ENCODE measurements at places on chromosomes 5 and 9. TPM values are rescaled to one million over a fixed set of nuclear protein-coding genes. Genes with fewer than 3 reads are reported as not detected.

GRCh38 chr5:142192286-142193113 is 83.9 kb downstream of the NDFIP1 start:
- H3K27ac ChIP-seq = no peak overlapping the region
- no peak for DNase-seq
- H3K27me3 ChIP-seq = no peaks in the 10 kb centered on the region
- H3K36me3 ChIP-seq = no peaks in the 10 kb centered on the region
- peaks cover 9% of the 10 kb centered on the region for H3K4me1 ChIP-seq
- H3K4me3 ChIP-seq = no peak overlapping the region

DNA sequence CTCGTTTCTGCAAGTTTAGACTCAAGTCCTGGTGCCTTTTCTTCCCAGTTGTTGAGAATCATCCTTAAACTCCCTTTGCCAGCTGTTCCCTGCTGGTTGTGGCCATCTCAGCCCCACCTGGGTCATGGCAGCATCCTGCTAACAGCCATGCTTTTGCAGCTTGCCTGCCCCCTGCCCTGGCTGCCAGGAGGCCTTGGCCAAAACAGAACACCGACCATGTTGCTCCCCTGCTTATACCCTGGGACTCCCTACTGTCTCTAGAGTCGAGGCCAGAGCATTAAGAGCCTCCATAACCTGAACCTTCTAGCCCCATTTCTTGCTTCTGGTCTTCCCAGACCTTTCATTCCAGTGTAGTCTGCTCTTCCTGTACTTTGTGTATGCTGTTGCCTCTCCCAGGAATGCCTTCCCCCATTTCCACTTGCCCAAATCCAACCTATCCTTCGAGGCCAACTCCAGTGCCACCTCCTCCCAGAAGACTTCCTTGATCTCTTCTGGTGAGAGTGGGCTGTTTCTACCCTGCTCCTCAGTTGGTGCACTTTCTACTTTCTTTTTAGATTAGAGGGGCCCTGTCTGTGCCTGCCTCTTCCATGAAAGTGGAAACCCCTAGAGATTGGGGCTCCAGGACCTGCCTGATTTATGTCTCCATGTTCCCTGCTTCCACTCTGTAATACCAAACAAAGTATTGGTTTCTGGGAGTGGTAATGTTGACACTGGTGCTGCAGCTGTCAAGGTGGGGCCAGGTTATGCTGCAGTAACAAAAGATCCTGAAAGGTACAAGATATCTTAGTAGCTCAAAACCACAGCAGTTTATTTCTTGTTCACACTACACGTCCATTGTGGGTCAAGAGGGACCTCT is 88.2 kb downstream of the AMBP start:
- peaks cover 26% of the 10 kb centered on the region for H3K36me3 ChIP-seq
- DNase-seq = no peak
- H3K27ac ChIP-seq = peak overlapping the region; percentile 16
- no peaks in the 10 kb centered on the region for H3K4me1 ChIP-seq

DNA sequence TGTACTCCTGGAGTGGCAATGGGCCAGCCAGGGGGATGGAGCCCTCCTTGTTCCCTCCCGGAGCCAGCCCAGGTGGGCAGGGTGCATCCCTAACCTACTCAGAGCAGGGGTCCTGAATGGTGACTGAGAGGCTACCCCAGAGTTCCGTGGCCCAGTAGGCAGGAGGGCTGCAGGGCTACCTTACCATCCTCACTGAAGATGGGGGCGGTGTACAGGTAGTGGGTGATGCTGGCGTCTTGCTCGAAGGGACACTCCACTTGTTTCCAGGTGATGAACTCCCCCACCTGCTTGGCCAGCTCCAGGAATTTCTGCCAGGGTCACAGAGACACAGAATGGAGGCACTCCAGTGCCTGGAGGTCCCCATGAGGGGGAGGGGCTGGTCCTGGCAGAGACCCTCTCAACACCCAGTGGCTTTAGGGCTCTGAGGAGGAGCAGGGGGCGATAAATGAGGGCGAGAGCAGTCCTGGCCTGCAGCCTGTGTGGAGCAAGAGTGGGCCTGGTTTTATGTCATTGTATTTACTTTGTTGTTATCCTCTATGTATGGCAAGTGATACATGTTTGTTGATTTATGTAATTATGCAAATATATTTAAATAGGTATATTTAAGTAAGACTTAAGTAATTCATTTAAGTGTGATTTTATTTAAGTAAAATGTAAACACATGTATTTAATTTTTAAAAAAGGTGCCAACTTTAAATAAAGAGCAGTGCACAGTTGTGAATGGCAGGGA is 39.9 kb upstream of the RNF130 start:
- H3K27me3 ChIP-seq = peaks cover 2% of the 10 kb centered on the region
- no peak for DNase-seq
- H3K4me3 ChIP-seq = no peak overlapping the region
- no peaks in the 10 kb centered on the region for H3K4me1 ChIP-seq
- H3K27ac ChIP-seq = no peak overlapping the region

DNA sequence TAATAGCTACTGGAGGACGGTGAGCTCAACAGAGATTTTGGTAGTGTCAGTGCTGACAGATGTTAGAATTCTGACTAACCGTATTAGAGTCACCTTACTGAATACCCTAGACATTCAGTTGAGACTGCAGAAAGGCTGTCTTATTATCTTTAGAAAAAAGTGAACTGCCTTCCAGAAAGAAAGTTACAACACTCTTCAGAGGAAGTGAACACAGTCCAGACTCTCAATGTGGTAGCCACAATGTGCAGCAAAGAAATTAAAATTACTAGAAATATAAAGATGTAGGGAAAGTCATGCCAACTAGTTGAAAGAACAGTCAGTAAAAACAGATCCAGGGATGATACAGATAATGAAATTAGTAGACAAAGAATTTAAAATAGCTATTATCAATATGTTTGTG is 47.1 kb upstream of the COL15A1 start:
- peaks cover 1% of the 10 kb centered on the region for H3K27me3 ChIP-seq
- H3K27ac ChIP-seq = no peak overlapping the region
- DNase-seq = no peak
- H3K4me3 ChIP-seq = no peak overlapping the region
- peaks cover 2% of the 10 kb centered on the region for H3K36me3 ChIP-seq

RANBP17 gene
- total RNA-seq = 60.8 TPM

DNA sequence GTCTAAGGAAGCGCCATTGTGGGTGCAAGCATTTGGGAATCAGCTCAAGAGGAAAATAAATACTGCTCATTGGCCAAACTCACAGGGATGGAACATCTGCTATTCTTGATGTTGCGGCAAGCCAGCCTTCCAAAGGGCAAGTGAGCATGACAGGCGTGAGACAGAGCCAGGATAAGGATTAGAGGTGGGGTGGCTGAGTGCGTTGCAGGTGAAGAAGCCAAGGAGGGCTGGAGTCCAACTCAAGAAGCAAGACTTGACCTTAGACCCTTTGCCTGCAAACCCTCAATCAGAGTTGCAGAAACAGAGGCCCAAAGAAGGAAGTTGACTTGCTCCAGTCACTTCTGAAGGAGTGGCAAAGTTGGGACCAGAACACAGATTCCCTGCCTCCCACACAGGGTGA is 79.4 kb downstream of the WWC1 start:
- DNase-seq = no peak
- H3K4me3 ChIP-seq = no peak overlapping the region
- H3K27me3 ChIP-seq = no peaks in the 10 kb centered on the region
- H3K4me1 ChIP-seq = peaks cover 7% of the 10 kb centered on the region
- H3K36me3 ChIP-seq = no peaks in the 10 kb centered on the region

BRD3 gene
- 83.7 TPM for total RNA-seq

IFNK gene
- total RNA-seq = not detected

DNA sequence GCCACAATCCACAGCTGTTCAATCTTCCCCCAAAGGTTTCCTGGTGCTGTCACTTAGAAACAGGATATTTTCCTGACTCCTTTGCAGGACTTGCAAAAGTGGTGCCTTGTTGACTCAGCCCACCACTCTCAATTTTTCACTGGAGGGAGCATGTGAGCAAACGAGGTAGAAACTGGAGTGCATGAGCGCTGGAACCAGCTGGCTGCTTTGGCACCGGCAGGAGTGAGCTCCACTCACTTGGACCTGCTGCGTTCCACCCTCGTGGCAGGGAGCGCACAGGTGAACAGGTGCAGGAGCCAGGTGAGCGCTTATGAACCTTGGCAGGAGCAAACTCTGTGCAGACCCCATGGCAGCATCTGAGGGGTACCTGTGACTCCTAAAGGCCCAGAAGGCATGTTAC is 364.1 kb upstream of the RORB start:
- H3K36me3 ChIP-seq = no peaks in the 10 kb centered on the region
- no peaks in the 10 kb centered on the region for H3K4me1 ChIP-seq
- no peak for DNase-seq
- no peak overlapping the region for H3K4me3 ChIP-seq
- no peak overlapping the region for H3K27ac ChIP-seq

GRCh38 chr5:10601246-10602030 is 37.6 kb downstream of the ANKRD33B start:
- H3K4me1 ChIP-seq = peaks cover 13% of the 10 kb centered on the region
- H3K36me3 ChIP-seq = peaks cover 10% of the 10 kb centered on the region
- peak overlapping the region; percentile 80 for H3K27ac ChIP-seq
- no peak overlapping the region for H3K4me3 ChIP-seq

DNA sequence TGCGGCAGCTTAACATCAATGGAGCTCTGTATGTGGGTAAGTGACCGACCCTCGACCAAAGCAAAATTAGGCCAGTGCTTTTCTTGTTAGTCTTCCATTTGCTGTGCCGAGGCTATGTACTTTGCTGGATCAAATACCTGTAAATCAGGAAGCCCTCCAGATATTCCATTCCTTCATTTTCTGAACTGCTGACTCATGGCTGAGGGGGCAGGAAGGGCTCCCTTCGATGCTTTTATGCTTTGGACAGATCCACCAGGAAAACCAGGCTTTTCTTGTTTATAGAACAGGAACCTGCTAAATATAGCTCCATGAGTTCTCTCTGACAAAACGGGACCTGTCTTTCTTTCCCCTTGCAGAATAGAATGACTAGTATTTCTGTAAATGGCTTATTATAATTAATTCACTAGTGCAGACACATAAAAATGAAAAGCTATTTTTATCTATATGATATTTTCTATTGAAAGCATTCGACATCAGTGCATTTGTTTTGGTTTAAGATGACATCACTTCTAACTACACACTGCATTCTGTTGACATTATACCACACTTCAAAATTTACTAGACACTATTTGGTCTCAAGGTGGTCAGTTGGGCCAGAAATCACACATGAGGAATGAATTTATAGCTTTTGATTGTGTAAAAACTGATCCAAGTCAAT is 93.3 kb downstream of the LIFR start:
- H3K27ac ChIP-seq = no peak overlapping the region
- no peaks in the 10 kb centered on the region for H3K36me3 ChIP-seq
- DNase-seq = no peak
- no peak overlapping the region for H3K4me3 ChIP-seq
- H3K4me1 ChIP-seq = peaks cover 6% of the 10 kb centered on the region
- no peaks in the 10 kb centered on the region for H3K27me3 ChIP-seq

PRR7 gene
- 5.9 TPM for total RNA-seq

FRMD3 gene
- total RNA-seq = 0.40 TPM

- peaks cover 15% of the 10 kb centered on the region for H3K4me1 ChIP-seq
- H3K36me3 ChIP-seq = no peaks in the 10 kb centered on the region
- DNase-seq = peak; percentile 22
- peak overlapping the region; percentile 65 for H3K4me3 ChIP-seq
Observed at GRCh38 chr5:111070272-111071134, 1.0 kb upstream of the TSLP start.

TMEM250 gene
- 34.2 TPM for total RNA-seq

DNA sequence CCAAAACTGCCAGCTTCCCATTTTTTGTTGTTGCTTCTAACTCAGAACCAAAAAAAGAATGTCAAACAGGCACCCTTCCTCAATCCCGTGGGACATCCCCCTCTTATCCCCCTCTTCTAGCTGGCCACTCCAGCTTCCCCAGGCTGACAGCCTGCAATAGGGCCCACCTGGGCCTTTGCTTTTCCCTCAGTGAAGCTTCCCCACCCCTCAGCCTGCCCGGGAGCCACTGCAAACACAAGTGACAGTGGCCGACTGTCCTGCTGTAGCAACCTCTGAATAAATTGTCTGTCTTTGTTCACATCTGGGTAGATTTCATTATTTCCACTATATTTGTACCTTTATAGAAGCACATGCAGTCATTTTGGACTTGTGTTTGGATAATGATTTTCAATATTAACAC is 245.3 kb downstream of the GADD45G start:
- H3K4me1 ChIP-seq = no peaks in the 10 kb centered on the region
- H3K27me3 ChIP-seq = peaks cover 5% of the 10 kb centered on the region
- no peak overlapping the region for H3K27ac ChIP-seq
- no peak for DNase-seq
- no peak overlapping the region for H3K4me3 ChIP-seq

RHOBTB3 gene
- total RNA-seq = 154 TPM

TEX10 gene
- 36.1 TPM for total RNA-seq

DNA sequence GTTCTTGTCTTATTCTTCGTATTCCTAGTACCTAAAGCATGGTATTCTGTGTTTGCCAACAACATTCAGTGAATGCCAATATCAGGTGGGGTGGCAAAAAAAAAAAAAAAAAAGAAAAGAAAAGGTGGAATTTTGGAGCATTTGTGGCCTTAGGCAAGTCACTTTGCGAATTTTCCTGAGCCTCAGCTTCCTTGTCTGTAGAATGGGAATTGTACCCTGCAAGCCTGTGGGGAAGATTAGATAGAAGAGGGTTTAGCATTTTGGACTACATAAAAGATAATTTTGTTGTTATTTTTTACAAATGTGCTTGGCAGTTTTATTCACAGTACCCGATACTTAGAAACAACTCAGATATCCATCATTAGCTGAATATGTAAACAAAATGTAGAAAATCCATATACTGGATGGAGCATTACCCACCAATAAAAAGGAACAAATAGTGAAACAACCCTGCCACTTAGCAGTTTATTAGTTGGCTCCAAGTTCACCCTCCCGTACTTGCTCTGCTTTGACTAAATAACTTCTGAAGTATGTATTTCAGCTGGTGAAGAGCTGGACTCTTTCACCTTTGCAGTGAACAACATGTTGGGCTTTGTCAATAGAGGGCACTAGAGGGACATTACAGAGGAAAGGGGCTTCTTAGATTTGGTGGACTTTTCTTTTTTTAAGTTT is 13.6 kb downstream of the UBE2D2 start:
- no peaks in the 10 kb centered on the region for H3K27me3 ChIP-seq
- no peak for DNase-seq
- H3K27ac ChIP-seq = no peak overlapping the region

F2RL1 gene
- 5.7 TPM for total RNA-seq

DNA sequence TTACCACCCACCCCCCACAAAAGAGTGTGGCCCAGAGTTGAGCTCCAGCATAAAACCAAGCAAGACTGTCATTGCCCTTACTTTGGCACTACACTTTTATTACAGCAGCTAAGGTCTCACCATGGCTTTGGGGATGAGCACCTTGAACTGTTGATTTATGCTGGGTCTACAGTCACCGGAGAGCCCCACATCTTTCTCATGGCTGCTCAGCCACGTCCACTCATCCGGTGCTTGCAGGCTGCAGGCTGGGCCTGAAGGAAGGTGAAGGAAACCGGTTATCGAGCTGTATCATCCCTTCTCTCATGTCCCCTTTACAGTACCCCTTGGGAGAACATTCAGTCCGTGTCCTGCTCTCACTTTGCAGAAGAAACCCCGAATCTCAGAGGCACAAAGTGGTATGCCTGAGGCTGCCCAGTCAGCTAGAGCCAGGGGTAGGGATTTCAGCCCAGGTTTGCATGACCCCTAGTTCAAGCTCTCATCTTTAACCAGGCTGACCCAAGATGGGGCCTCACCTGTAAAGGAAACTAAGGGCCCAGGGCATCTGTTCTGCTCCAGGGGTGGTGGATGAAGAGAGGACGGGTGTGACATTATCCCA is 11.6 kb downstream of the TMOD1 start:
- peaks cover 20% of the 10 kb centered on the region for H3K27me3 ChIP-seq
- no peaks in the 10 kb centered on the region for H3K36me3 ChIP-seq
- DNase-seq = no peak
- peaks cover 6% of the 10 kb centered on the region for H3K4me1 ChIP-seq

GRCh38 chr5:78888580-78889368 is 96.3 kb downstream of the ARSB start:
- peaks cover 1% of the 10 kb centered on the region for H3K36me3 ChIP-seq
- H3K4me1 ChIP-seq = peaks cover 17% of the 10 kb centered on the region
- DNase-seq = no peak
- no peak overlapping the region for H3K27ac ChIP-seq

All from mesothelial cell of epicardium (in vitro differentiated cells).